T-helper 17 cell (primary cell): ENCODE measurements at places on chromosomes 16 and 17. TPM values are rescaled to one million over a fixed set of nuclear protein-coding genes. Genes with fewer than 3 reads are reported as not detected.

PRAC1 gene
- total RNA-seq = not detected

STH gene
- total RNA-seq = not detected

GRCh38 chr17:64289741-64290141 is 26.7 kb upstream of the TEX2 start:
- no peaks in the 10 kb centered on the region for H3K4me1 ChIP-seq
- no peaks in the 10 kb centered on the region for H3K27me3 ChIP-seq
- no peaks in the 10 kb centered on the region for H3K36me3 ChIP-seq
- no peak overlapping the region for H3K27ac ChIP-seq

DNA sequence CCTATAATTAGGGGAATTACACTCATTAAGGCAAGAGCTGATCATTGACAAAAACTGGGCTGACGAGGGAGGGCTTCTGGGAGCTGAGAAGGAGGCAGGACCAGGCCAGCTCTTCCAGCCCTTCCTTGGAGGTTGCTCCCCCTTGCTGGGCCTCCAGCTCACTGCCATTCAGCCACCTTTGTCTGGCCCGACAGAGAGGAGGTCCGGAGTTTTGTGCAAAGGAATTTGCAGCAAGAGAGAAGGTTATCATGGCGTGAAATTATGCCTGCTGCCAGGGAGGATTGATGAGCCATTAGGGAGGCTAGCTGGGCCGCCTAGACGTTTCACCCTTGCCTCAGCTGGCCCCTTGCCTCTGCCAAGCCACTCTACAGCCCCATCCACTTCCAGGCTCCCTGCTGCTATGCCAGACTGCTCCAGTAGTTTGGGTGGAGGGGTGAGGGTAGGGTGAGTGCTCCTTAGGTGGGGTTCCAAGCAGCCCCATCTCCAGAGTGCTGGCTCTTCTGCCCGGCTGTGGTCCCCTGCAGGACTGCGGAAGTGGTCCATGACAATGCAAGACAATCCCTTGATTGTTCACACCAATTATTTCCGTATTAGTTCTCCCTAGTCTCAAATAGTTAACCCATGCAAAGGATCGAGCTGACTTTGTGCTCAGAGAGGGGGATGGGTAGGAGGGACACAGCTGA is 17.1 kb upstream of the PHF12 start:
- DNase-seq = no peak
- peaks cover 6% of the 10 kb centered on the region for H3K4me1 ChIP-seq
- H3K27ac ChIP-seq = no peak overlapping the region

DNA sequence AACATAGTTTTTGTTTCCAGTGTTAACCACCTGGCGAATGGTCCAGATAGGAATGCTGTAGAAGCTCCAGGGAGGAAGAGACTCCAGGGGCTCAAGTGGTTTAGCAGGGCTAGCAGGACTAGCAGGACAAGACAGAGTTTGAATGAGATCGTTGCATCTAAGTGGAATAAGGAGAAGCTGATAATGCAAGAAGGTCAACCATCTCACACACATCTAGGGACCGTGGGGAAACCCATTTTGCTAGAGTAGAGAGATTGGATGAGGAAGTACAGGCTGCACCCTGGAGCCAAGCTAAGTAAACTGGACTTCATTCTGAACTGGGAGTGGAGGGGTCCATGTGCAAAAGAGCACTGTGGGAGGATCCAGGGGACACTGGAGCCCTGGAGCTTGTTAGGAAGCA is 86.1 kb upstream of the HSBP1 start:
- DNase-seq = no peak
- no peaks in the 10 kb centered on the region for H3K36me3 ChIP-seq
- no peak overlapping the region for H3K27ac ChIP-seq
- peaks cover 5% of the 10 kb centered on the region for H3K27me3 ChIP-seq
- H3K4me3 ChIP-seq = no peak overlapping the region

- no peak for DNase-seq
- H3K4me3 ChIP-seq = no peak overlapping the region
- no peak overlapping the region for H3K27ac ChIP-seq
- H3K4me1 ChIP-seq = peaks cover 11% of the 10 kb centered on the region
These were observed 5.3 kb downstream of the DUSP14 start for GRCh38 chr17:37494971-37495370.

NPIPA5 gene
- 13.9 TPM for total RNA-seq

- no peak overlapping the region for H3K4me3 ChIP-seq
- peak overlapping the region; percentile 43 for H3K27ac ChIP-seq
- peaks cover 18% of the 10 kb centered on the region for H3K4me1 ChIP-seq
- peaks cover 2% of the 10 kb centered on the region for H3K36me3 ChIP-seq
- no peaks in the 10 kb centered on the region for H3K27me3 ChIP-seq
These were observed 55.9 kb downstream of the MFSD11 start for GRCh38 chr17:76793775-76794174.

DNA sequence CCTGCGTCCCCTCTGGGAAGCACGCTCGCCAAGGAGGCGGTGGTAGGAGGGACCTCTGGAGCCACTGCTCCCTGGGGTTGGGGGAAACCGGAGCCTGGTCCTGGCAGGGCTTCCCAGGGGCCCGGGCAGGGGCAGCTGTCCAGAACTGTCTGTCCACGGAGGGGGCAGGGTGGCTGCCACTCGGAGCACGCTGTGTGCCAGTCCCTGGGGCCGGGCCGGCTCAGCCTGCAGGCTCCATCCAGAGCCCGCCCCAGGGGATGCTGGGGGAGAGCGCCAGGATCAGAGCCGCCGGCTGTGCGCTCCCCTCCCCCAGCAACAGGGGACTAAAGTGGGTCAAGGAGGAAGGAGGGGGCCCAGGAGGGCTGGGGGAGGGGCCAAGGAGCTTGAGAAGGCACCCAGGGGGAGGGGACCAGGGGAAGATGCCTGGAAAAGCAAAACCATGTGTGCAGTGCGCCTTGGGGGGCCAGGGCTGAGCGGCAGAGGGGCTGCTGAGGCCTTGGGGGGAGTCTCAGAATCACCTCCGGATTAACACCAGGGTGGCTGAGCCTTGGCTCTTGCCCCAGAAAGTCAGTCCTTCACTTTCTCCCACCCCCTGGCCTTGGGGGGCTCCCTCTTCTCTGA is 21.3 kb downstream of the ZNF423 start:
- DNase-seq = no peak
- no peak overlapping the region for H3K4me3 ChIP-seq
- no peak overlapping the region for H3K27ac ChIP-seq
- peaks cover 6% of the 10 kb centered on the region for H3K36me3 ChIP-seq

DNA sequence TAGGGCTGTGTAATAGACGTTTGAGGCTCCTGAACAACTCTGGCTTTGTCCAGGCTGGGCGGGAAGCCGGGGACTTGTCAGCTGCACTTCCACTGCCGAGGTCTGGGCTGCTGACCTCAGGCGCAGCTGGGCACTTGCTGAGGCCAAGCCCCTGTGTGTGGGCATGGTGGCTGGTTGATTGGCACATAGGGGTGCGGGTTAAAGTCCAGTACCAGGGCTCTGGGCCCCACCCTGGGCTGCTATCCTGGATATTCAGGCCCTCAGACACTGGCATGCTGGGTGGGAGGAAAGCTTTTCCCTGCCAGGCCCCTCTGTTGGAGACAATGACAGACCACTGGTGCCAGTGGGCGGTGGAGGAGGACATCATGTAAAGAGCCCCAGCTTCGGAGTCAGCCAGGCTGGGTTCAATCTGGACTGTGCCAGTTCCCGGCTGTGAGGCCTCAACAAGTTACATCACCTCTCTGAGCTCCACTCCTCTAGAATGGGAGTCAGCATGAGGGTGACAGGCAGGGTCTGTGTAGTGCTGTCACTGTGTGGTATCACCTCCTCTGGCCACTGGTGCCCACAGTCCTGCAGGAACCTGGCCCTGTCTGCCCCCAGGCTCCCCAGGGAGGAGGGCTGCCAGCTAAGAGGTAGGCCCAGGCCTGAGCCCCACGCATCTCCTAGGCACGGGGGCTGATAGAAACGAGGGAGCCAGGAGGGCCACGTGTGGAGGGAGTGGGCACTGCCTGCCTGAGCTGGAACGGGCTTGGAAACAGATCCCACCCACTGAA is 42.5 kb downstream of the PSME3IP1 start:
- no peaks in the 10 kb centered on the region for H3K36me3 ChIP-seq
- H3K27me3 ChIP-seq = no peaks in the 10 kb centered on the region
- H3K4me1 ChIP-seq = peaks cover 28% of the 10 kb centered on the region
- peak overlapping the region; percentile 57 for H3K27ac ChIP-seq
- H3K4me3 ChIP-seq = no peak overlapping the region

GRCh38 chr17:81025741-81026129 is 9.2 kb upstream of the BAIAP2 start:
- H3K27me3 ChIP-seq = peaks cover 32% of the 10 kb centered on the region
- H3K36me3 ChIP-seq = no peaks in the 10 kb centered on the region
- H3K4me3 ChIP-seq = no peak overlapping the region
- DNase-seq = no peak
- H3K4me1 ChIP-seq = peaks cover 6% of the 10 kb centered on the region

DNA sequence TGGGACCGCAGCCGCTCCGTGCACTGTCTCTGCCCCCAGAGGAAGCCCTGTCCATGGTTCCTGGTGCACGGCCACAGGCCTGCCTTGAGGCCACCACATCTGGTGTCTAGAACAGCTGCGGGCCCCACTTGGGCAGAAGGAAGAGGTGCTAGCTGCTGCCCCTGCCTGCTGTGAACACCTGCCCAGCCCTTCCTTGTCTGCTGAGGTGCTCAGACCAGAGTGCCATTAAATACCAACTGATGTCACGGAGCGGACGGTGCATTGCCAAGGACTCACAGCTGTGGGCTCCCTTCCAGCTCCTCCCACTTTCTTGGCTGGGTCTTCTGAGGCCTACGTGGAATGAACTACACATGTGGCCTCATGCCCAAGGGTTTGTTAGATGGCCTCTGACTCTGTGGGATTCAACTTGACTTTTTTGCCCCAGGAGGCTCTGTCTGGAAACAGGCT is 146.1 kb downstream of the RAB11FIP4 start:
- H3K27me3 ChIP-seq = no peaks in the 10 kb centered on the region
- peaks cover 2% of the 10 kb centered on the region for H3K36me3 ChIP-seq
- H3K4me1 ChIP-seq = peaks cover 13% of the 10 kb centered on the region
- H3K4me3 ChIP-seq = no peak overlapping the region

TMC5 gene
- not detected for total RNA-seq

DNA sequence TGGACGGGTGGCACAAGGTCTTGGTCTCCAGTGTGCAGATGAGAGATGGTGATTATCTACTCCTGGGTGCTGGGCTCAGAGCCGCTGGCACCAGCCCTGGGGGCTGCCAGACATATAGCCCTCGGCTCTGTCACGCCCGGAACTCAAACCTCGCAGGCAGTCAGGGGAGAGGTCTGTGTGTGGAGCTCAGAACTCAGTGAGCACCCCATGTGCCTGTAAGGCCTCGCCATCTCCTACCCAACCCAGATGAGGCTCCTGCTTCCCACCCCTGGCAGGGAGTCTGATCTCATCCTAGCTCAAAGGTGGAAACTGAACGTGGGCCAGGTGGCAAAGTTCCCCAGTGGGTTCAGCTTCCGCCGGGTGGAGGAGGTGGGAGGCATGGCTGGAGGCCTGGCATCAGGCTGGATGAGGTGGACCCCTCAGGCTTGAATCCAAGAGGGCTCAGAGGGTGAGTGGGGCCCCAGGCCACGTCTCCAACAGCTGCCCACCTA is 22.6 kb upstream of the NPTX1 start:
- H3K4me3 ChIP-seq = no peak overlapping the region
- peaks cover 6% of the 10 kb centered on the region for H3K36me3 ChIP-seq
- peaks cover 7% of the 10 kb centered on the region for H3K4me1 ChIP-seq
- no peak for DNase-seq
- no peak overlapping the region for H3K27ac ChIP-seq
- H3K27me3 ChIP-seq = peaks cover 59% of the 10 kb centered on the region

SUZ12 gene
- 28.3 TPM for total RNA-seq

ST6GALNAC1 gene
- total RNA-seq = 4.1 TPM

GRCh38 chr17:7293816-7294613 is 424 bp downstream of the YBX2 start:
- H3K4me3 ChIP-seq = peak overlapping the region; percentile 88
- peaks cover 3% of the 10 kb centered on the region for H3K36me3 ChIP-seq

SGCA gene
- total RNA-seq = not detected

TBC1D3K gene
- total RNA-seq = not detected

GRCh38 chr16:29156511-29156910 is 171.7 kb downstream of the LAT start:
- H3K27me3 ChIP-seq = no peaks in the 10 kb centered on the region
- peak overlapping the region; percentile 15 for H3K4me3 ChIP-seq
- peaks cover 16% of the 10 kb centered on the region for H3K4me1 ChIP-seq
- H3K36me3 ChIP-seq = peaks cover 6% of the 10 kb centered on the region
- no peak for DNase-seq

DNA sequence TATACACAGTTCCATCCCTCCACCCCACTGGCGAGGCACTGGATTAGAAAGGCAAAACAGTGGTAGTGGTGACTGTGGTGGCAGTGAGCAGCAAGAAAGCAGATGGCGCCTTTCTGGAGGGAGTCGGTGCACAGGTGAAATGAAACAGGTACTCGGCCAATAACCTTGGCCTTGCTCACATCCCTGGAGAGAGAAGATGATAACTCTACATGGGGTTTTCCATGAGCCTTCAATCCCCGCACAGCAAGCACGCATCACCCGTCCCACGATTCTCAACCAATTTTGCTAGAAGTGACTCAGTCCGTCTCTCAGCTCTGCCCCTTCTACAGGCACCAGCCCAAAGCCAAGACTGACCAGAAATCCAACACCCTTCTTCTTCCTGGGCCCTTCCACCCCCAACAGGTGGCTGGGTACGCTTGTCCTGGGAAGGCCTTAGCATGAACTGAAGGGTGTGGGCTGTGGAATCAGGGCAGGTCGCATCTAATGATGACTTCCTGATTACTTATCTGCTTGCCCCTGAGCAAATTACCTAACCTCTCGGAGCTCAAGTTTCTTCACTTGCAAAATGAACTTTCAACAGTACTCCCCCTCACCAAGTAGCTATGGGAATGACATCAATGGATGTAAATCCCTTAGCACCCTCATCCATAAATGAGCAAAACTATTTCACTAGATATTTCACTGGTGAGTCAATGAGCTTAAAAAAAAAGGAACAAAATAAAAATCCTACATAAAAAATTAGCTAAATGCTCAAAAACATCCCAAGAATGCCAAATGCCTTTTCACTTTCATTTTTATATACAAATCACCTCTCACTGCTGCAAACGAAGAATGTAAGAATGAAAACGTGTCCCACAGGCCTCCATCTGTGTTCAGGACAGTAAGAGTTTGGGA is 18.0 kb downstream of the XPO6 start:
- peaks cover 6% of the 10 kb centered on the region for H3K36me3 ChIP-seq
- peaks cover 53% of the 10 kb centered on the region for H3K4me1 ChIP-seq
- no peak for DNase-seq
- H3K27me3 ChIP-seq = no peaks in the 10 kb centered on the region
- H3K27ac ChIP-seq = peak overlapping the region; percentile 98

- no peak overlapping the region for H3K4me3 ChIP-seq
- no peak overlapping the region for H3K27ac ChIP-seq
- peaks cover 86% of the 10 kb centered on the region for H3K27me3 ChIP-seq
- H3K4me1 ChIP-seq = peaks cover 2% of the 10 kb centered on the region
- DNase-seq = no peak
These were observed 14.1 kb upstream of the NLRP1 start for GRCh38 chr17:5598457-5598856.

PIRT gene
- not detected for total RNA-seq
